ENCODE measurements at places on chromosomes 13 and 19. TPM values are rescaled to one million over a fixed set of nuclear protein-coding genes. Genes with fewer than 3 reads are reported as not detected.

Gene MEIOSIN
- total RNA-seq = not detected

Gene ZFP28
- 4.2 TPM for total RNA-seq

Gene PLIN4
- total RNA-seq = not detected

GRCh38 chr13:31807090-31807541 lies 67.8 kb downstream of the RXFP2 start:
- peaks cover 2% of the 10 kb centered on the region for H3K27me3 ChIP-seq
- peak overlapping the region; percentile 81 for H3K27ac ChIP-seq
- DNase-seq = peak; percentile 57
- H3K36me3 ChIP-seq = no peaks in the 10 kb centered on the region
- H3K4me3 ChIP-seq = no peak overlapping the region

DNA sequence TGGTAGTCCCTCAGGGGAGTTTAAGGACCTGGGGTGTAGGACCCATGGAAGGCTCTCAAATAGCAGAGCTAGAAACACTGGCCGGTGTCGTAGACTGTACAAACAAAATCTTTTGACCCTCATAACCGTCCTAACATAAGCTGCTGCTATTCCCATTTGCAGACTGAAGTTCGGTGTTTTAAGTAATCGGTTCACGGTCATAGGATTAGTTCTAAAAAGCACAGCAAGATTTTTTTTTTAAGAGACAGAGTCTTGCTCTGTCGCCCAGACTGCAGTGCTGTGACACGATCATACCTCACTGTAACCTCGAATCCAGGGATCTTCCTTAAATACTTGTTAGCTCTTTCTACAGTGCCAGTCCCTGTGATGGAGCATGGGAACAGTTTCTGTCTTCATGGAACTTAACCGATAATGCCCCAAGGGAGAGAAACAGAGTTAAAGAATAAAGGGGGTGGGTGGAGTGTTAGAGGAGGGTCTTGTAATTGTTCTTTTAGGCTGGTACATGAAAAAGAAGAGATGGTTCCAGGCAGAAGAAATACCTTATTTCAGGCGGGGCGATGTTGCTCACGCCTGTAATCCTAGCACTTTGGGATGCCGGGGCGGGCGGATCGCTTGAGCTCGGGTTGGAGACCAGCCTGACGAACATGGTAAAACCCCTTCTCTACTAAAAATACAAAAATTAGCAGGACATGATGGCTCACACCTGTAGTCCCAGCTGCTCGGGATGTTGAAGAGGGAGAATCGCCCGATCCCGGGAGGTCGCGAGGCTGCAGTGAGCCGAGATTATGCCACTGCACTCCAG lies 475 bp upstream of the ZC3H4 start:
- no peaks in the 10 kb centered on the region for H3K27me3 ChIP-seq
- H3K27ac ChIP-seq = peak overlapping the region; percentile 100
- peak overlapping the region; percentile 95 for H3K4me3 ChIP-seq
- H3K36me3 ChIP-seq = peaks cover 25% of the 10 kb centered on the region

DNA sequence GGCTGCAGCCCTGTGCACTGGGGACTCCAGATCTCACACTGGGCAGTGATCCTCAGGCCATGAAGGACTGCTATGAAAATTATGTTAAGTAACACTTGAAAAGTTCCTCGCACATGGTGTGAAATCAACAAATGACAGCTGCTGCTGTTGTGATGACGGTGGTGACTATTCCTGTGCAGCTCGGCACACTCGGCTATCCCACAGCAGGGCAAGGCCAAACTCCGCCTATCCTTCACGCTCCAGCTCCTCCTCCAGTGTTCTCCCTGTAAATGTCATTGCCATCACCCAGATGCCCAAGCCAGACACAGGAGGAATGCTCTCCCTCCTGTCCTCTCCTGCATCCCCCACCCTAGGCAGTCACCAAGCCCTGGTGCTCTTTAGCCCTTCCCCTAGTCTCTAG lies 31.3 kb downstream of the GRIK5 start:
- H3K36me3 ChIP-seq = no peaks in the 10 kb centered on the region
- H3K27ac ChIP-seq = no peak overlapping the region
- H3K4me3 ChIP-seq = no peak overlapping the region
- H3K4me1 ChIP-seq = peaks cover 5% of the 10 kb centered on the region

DNA sequence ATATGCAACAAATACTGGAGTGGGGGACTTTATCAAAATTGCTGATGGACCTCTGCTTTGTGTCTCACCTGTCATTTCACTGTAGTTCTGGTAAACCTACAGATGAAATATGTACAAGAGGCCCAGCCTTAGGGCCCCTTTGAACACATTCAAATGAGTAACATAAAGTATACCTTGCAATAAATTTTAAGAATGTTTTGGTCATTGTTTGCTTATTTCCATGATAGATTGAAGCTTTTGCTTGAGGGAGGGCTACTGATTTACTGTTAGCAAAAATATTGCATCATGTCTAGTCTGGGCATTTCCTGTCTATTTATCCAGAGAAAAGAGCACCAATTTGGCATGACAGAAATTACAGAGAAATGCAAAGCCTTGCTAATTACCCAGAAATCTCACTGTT lies 705.5 kb upstream of the PCDH9 start:
- no peaks in the 10 kb centered on the region for H3K36me3 ChIP-seq
- no peak overlapping the region for H3K27ac ChIP-seq
- DNase-seq = no peak
- no peaks in the 10 kb centered on the region for H3K27me3 ChIP-seq

DNA sequence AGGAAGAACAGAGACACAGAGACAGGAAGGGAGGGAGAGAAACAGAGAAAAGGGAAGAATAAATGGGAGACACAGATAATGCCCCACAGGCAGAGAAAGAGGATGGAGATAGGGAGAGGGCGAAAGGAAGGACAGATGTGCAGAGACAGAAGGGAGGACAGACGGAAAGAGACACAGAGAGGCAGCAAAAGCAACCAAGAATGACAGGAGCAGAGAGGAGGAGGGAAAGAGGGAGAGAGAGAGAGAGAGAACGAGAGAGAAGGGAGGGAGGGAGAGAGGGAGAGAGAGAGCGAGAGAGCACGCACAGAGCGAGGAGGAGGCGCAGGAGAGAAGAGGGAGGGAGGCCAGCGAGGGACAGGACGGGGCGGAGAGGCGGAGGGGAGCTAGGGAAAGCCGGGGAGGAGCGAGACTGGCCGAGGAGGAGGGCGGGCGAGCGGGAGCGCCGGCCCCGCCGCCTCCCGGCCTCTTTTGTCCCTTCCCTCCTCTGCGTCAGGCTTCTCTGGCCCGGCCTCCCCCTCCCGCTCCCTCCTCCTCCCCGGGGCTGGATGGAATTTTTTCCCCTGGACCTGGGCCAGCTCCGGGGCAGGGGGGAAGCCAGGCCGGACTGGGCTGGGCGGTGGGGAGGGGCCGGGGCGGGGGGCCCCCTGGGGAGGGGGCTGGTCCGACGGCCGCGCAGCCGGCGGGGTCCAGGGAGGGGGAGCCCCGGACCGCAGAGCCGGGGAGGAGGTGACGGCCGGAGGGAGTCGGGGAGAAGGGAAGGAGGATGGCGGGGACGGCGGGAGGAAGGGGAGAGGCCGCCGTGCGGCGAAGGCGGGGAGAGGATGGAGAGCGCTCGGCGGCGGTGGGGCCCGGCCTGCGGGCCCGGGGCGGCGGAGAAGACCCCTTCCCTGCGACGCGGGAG lies 4.2 kb upstream of the SPACA6 start:
- DNase-seq = no peak
- H3K4me3 ChIP-seq = peak overlapping the region; percentile 68
- peaks cover 19% of the 10 kb centered on the region for H3K27me3 ChIP-seq

DNA sequence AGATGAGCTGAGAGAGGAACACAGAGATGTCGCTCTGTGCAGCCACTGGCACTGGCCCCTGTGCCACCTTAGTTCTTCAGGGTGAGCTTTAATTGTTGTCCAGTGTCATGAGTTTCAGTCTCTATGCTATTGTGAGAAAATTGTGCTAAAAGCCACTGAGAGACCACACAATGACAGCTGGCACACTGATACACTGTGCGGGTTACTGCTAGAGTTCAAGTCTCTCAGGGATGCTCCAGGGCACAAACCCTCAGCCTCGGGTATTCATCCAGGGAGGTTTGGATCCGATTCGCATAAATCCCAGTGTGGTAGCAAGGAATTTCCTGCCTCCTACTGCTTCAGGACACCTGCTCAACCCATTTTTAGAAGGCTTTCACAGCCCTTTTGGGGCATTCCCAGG lies 68.1 kb upstream of the EDNRB start:
- H3K4me1 ChIP-seq = no peaks in the 10 kb centered on the region
- H3K27me3 ChIP-seq = peaks cover 6% of the 10 kb centered on the region
- DNase-seq = no peak

DNA sequence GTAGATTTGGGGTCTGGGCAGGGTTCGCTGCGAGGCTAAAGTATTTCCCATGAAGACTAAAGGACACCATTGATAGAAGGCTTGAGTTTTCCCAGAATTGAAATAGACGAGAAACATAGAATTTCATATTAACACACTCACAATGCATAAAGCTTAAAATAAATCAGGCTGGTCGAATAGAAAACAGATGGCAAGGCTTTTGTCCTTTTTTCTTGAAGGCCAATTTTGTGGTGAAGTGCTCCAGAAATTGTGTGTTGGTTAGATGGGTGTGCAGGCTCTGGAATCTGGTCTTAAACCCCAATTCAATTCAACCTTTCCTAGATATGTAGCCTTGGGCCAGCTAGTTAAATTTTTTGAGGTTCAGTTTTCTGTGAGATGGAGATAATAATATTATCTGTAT lies 56.9 kb upstream of the LRCH1 start:
- no peaks in the 10 kb centered on the region for H3K36me3 ChIP-seq
- H3K27ac ChIP-seq = no peak overlapping the region
- peaks cover 7% of the 10 kb centered on the region for H3K27me3 ChIP-seq

DNA sequence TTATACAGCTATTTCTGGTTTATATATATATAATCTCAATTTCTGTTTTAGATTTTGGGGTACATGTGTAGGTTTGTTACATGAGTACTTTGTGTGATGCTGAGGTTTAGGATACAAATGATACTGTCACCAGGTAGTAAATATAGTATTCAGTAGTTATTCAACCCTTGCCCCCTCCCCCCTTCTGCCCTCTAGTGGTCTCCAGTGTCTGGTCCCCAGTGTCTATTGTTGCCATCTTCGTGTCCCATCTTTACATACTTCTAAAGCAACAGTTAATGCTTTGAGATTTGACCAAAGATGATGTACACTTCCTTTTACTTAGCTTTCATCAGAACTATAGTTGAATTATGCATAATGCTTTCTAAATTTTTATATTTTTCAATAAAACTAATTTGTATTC lies 1623.4 kb upstream of the PRR20A start:
- H3K36me3 ChIP-seq = no peaks in the 10 kb centered on the region
- no peaks in the 10 kb centered on the region for H3K27me3 ChIP-seq
- no peaks in the 10 kb centered on the region for H3K4me1 ChIP-seq
- no peak overlapping the region for H3K4me3 ChIP-seq
